ENCODE measurements at places on chromosomes 12 and 14.

- DNase-seq: no peak
Observed at GRCh38 chr14:89212386-89213235, 204.4 kb downstream of the FOXN3 start.

DNA sequence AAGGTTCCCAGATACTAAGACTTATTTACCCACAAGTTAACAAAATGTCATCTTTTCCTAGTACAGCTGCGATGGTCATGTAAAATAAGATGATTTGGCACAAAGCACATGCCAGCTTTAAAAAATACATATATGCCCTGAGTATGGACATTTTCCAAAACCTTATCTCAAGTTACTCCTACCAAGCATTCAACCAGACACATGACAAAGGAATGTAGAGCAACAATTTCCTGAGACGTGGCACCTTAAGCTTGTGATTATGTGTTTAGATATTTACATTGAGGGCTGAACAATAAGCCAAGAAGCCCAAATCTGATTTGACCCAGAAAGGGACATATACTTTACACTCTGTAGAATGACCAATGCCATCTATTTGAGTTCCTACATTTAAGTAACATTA lies 24.5 kb upstream of the OVCH1 start:
- DNase-seq: no peak

DNA sequence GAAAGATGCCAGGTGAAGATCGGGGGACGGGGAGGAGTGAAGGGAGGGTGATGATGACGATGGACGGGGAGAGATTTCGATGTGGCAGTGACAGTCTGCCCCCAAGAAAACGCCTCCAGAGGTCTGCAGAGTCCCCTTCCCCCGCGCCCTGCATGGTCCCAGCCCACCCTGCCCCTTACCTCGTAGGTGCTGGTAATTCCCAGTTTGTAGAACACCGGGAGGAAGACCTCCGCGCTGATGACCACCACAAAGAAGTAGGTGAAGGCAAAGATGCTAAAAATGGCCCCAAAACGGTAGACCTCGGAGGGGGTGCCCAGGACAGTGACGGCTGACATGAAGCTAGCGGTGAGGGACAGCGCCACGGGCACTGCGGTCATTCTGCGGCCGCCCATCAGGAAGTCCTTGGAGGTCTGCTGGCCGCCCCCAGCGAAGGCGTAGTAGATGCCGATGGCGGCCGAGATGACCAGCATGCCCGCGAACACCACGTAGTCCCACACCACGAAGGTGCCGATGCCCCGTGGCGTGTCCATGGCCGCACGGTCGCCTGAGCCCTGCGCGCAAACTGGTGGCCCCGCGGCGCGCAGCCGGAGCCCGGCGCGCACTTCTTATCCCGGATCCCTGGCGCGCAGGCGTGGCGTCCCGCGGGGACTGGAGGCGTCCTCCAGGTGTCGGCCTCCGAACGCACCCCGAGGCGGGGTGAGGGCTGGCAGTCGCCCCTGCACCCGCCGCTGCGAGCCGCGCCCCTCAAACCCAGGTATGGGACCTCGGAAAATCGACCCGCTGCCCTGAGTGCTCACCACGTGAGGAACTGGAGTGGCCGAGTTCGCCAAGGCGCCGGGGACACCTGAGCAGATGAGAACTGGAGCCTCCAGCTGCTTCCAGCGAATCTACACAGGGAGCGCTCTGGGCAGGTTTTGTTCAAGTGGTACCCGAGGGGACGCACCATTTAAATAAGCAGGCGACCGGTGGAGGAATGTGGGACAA lies at the start of gene SLC5A8:
TSS of gene SLC5A8 (minus strand) at position 920 of the 984 bp plus-strand sequence. CDS start at position 530, 390 bp downstream.
- no peak for DNase-seq

DNA sequence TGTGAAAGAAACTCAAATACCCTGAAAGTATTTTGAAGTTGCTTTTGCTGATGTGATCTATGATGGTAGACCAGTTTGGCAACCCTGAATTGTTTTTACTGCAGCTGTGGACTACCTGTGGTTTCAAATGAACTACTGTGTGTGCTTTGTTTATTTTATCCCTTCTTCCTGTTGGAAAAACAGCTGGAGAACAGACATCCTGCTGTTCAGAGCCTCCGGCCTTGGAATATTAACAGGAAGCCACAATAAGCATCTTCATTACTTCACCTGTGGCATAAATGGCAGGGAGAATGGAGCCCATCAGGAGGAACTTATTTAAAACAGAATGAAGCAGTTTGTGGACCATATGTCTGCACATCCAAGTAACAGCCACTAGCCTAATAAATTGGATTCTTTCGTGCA lies 104.8 kb downstream of the DUSP6 start:
- no peak for DNase-seq

DNA sequence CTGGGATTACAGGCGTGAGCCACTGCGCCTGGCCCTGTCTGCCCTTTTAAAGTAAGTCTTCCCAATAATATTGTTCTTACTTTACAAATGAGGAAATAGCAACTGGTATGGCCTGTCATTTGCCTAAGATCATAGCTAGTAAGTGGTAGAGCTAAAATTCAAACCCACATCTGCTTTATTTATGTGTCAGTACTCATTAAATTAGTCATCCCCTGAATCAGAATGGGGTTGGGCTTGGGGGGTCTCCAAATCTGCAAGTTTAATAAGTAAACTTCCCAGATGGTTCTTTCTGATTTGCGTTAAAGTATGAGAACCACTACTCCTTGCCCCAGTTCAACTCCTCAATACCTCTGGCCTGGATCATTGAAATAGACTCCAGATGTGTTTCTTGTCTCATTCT lies 96.2 kb downstream of the FAR2 start:
- no peak for DNase-seq

DNA sequence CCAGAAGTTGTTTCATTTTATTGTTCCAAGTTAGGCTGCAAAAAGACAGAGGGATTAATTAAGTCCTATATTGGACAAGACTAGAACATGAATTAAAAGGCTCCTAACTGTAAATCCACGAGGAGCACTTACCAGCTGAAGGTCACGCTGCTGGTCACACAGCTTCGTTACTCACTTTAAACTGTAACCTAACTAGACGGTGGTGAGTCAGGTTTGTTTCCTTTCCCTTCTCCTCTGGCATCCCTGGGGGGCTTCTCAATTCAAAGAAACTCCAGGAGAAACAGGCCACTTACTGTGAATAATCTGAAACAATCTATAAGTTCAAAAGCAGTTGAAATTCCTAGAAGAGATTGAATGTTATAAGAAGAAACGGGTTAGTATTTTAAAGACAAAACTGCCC lies 331.4 kb downstream of the BCAT1 start:
- DNase-seq: no peak

DNA sequence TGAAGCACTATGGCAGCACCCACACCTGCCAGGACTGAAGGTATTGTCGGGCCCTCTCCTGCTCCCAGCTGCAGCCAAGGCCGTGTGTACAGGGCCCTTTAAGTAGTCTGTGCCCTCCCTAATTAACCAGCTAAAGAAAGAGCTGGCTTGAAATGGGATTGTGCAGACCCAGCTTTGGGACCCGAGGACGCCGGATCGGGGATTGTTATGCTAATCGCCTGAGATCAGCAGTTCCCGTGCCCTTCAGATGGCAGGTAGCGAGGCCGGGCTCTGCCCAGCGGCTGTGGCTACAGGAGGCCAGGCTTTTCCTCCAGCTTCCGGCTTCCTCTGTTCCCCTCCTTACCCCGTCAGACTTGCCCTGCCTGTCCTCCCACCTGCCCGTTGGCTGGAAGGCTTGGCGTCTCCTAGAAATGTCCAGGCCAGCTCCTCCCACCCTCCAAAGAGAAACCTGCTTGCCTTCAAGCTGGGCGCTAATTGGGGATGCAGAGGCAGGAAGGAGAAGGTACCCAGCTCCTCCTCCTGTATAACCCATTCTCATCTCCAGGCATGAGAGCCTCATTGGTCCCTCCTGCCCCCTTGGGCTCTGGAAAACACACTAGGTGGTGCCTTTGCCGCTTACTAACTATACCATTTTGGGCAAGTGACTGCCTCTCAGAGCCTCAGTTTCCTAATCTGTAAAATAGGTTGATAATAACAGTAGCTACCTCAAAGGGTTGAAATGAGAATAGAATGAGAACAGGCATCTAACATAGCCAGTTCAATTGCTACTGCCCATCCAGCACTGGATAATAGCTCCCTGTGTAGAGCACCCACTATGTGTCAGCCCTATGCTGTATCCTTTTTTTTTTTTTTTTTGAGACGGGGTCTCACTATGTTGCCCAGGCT lies 25.8 kb upstream of the MSI1 start:
- DNase-seq: no peak
